ENCODE measurements at places on chromosomes 7 and 10.

GRCh38 chr7:124856299-124856888 lies 73.2 kb downstream of the POT1 start:
- DNase-seq = peak; percentile 45

GRCh38 chr10:122181876-122182275 lies 89.2 kb upstream of the BTBD16 start:
- DNase-seq = no peak

- no peak for DNase-seq
Measured at GRCh38 chr10:66564287-66564686, 361.5 kb upstream of the LRRTM3 start.

DNA sequence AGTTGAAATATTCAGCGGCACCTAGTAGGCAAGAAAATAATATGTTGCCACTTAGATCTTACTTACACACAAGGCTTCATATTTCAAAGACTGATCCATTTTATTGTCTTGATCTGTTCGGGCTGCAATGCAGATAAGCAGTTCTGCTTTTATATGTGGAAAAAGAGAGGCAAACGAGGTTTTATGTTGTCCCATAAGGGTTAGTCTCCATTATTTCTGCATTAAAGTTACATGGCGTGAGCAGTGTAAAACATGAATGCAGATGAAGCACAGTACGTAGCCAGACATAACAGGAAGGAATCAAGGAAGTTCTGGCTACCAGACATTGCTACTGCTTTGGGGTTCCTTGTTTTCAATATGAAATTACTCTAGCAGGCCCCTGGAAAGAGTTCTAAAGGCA lies 224.8 kb downstream of the BBS9 start:
- DNase-seq = no peak

- no peak for DNase-seq
Measured at GRCh38 chr10:132627666-132628531, 90.3 kb downstream of the INPP5A start.

- DNase-seq = no peak
Measured at GRCh38 chr7:84076219-84076618, 118.4 kb downstream of the SEMA3A start.

DNA sequence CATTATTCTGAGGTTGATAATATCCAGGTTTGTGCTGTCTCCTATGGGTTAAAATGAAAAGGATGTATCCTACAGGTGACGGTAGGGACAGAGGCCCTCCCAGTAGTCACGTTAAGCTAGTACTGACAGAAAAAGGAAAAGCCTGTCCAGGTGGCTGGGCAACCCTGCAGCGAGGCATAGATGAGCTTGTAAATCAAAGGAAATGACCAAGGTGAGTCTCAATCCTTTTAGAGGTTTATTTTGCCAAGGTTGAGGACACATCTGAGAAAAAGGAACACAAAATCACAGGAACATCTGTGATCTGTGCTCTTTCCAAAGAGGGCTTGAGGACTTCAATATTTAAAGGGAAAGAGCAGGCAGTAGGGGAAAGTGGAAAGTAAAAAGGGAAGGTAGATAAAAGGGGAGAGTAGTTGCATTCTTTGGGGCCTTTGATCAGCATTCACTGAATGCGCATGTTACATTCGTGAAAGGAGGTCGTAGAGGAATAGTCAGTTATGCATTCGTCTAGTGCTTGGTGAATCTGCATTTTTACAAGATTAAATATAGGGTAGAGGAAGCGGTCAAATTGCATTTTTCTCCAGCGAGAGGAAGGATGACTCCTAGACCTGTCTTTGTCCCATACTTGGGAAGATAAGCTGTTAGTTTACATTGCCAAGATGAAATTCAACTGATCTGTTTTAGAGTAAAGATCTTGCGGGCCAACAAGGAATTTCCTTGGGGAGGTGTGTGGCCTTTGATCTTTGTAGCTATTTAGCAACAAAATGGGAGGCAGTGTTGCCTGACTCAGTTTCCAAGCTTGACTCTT lies 884 bp upstream of the GSTO1 start:
- no peak for DNase-seq

GRCh38 chr7:33904681-33905388 lies 504 bp upstream of the BMPER start:
- DNase-seq = peak; percentile 66

DNA sequence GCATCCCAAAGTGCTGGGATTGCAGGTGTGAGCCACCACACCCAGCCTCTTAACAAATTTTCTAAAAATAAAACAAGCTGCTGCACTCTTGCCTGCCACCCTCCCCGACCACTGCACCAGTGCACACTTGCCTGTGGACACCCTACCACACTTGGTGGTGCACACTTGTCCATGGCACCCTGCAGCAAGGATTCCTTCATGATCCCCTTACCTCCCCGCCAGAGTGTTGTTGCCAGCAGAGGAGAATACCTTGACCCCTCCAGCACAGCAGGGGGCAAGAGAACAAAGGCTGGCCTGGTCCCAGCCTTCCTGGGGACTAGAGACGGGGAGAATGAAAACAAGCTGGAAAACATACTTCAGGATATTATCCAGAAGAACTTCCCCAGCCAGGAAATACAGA lies 65.9 kb upstream of the KCND2 start:
- DNase-seq = no peak

- DNase-seq = peak; percentile 44
Measured at GRCh38 chr10:31426401-31426800, 107.4 kb downstream of the ZEB1 start.

GRCh38 chr10:33706191-33706590 lies 371.7 kb upstream of the NRP1 start:
- DNase-seq = no peak

- DNase-seq = no peak
Measured at GRCh38 chr10:48767373-48768143, 82.9 kb downstream of the WDFY4 start.

- no peak for DNase-seq
Measured at GRCh38 chr10:117271427-117271826, 30.5 kb downstream of the SLC18A2 start.

GRCh38 chr10:23150610-23151009 lies 41.5 kb upstream of the PTF1A start:
- no peak for DNase-seq

DNA sequence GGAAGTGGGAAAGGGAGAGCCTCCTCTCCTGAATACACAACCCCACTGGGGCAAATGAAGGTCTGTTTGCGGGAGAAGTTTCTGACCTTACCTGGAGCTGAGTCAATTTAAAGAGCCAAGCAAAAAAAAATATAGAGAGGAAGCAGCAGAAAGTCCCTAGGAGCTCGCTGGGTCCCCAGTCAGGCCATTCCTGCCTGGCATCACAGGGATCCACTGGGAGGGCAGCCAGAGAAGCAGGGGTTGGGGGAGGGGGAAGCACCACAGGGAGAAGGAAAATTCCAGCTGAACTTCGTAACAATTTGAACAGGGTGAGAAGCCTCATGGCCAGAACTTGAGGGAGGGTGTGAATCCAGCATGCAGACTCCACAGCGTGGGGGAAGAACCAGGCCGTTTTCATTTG lies 298.7 kb downstream of the LRRTM3 start:
- DNase-seq = no peak

GRCh38 chr7:149838992-149839408 lies 825 bp downstream of the ZNF862 start:
- DNase-seq = no peak

DNA sequence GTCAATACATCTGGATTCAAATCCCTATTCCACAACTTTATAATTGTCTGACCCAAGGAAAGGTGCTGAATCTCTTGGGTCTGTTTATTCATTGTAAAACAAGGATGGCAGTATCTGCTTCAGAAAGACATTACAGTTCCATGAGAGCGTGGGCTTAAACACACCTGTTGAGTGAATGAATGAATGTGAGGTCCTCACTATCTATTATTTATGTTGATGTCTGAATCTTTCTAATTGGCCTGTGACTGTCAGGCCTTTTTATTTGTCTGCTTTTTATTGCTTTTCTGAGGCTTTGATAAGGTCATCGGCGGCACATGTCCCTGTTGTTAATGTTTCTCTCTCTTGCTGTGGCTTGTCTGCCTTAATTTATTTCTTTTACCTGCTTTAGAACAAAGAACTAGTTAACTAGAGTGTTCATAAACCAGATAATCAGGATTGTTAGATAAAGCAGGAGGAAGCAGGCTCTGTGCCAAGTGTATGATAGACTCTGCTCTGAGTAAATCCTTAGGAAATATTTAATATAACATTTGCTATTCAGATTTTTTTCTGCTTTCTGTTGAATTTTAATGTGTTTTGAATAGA lies 42.3 kb upstream of the CYCS start:
- DNase-seq = no peak

- peak; percentile 46 for DNase-seq
Measured at GRCh38 chr7:135770139-135770710, 21.6 kb upstream of the FAM180A start.

DNA sequence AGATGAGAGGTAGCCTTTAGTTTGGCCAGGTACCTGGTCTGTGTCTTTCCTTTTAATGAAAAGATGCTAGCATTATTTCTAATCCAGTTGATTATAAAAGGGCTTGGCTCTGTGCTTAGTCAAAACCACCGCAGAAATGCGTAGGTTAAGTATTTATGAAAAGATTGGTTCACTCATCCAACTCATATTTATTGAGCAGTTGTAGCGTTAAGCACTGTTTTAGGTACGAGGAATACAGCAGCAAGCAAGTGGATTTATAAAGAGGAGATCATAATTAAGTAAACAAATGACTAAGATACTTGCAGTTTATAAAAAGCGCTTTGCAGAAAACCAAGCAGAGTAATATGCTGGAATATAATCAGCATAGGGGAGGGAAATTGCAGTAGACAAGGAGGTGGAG lies 129.8 kb downstream of the PPP1R17 start:
- no peak for DNase-seq

- no peak for DNase-seq
Measured at GRCh38 chr10:71777213-71777985, 4.1 kb upstream of the VSIR start.

DNA sequence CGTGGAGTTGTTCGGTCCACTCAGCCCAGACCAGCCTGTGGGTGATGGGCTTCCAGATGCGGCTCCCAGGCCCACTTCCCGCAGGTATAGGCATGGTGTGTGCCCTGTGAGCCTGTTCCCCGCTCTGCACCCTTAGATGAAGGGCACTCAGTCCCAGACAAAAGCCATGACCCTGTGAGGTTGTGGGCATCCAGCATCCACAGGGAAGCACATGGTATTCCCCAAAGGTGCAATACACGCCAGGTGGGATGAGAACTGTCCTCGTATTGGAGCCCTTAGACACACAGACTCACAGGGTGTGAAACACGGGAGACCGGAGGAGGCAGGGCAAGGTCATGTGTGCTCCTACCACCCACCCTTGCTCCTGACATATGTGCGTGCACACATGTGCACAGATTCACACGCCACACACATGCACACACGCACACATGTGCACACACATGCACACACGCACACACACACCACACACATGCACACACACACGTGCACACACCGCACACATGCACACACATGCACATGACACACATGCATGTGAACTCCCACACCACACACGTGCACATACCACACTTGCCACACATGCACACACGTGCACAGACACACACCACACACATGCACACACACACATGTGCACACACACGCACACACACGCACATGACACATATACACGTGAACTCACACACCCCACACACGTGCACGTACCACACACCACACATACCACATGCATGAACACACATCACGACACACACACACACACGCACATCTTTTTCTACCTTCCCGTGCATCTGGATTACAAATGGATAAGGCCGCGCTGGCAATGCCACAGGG lies 319.4 kb downstream of the WDR37 start:
- no peak for DNase-seq

GRCh38 chr7:151273651-151274390 lies 25.3 kb upstream of the SMARCD3 start:
- no peak for DNase-seq

DNA sequence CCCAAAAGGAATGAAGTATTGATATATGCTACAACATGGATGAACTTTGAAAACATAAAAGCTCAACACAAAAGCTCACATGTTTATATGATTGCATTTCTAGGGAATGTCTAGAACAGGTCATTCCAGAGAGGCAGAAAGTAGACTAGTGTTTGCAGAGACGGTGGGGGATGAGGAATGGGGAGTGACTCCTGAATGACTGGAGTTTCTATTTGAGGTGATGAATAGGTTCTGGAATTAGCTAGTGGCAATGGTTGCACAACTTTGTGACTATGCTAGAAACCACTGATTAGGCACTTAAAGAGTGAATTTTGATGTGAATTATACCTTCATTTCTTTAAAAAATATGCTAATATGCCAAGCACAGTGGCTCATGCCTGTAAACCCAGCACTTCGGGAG lies 6.9 kb downstream of the KPNA7 start:
- DNase-seq = no peak

DNA sequence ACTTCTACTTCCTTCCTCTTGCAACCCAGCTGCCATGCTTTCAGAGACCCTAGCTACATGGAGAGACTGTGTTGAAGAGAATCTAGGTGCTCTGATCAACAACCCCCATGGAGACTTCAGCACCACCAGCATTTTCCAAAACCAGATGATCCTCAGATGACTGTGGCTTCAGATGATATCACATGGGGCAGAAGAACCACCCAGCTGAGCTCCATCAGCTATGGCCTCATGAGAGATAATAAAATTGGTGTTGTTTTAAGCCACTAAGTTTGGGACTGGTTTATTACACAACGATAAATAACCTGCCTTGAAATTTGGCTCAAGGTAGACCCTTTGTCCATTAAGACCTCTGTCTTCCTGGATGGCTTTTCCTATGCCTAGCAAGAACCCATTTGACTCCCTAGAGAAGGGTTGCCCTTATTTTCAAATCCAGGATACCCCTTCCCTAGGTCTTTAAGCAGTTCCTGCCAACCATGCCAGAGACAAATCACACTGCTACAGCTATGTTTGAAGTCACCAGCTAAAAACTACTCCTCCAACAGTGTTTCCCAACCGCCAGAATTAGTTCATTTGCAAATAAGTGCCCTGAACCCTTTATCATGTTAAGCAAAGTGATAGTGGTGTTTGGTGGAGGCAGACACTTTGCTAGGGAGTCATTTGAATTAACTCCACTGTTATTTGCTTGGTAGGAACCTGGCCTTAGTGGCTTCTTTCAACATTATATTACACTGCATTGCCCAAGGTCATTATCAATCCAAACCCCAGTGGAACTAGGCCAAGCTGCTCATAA lies 136.9 kb upstream of the PALS2 start:
- no peak for DNase-seq

GRCh38 chr7:102836977-102837376 lies 75.8 kb upstream of the LRRC17 start:
- no peak for DNase-seq

DNA sequence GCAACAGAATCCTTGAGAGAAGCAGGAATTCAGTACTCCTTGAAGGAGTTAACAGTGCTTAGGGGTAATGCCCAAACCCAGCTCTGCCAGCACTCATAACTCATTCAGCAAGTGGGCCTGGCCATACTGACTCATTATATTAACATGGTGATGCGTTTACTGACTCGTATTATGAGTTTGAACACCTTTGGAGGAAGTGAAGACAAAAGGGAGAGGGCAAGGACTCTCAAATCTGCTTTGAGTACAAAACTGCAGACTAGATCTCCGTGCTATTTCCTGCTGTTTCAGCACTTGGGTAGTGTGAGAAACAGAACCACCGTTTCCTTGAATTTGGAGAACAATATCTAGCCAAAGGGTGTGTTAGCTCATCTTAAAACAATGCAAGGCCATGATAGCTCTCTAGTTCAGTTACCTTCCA lies 30.8 kb downstream of the SLC16A9 start:
- no peak for DNase-seq

Measured in NCI-H2171 treated with DMSO at 0.1 percent for 48 hours (cell line).